ENCODE measurements at places on chromosomes 5 and 9.
A peak's percentile ranks its signal among the peaks of the same experiment; 100 is the strongest.

GRCh38 chr5:172004824-172005237, 1.6 kb downstream of the FBXW11 start:
- DNase-seq = peak; percentile 46

- DNase-seq = no peak
Measured at GRCh38 chr5:172849606-172850453, 15.8 kb downstream of the ERGIC1 start.

DNA sequence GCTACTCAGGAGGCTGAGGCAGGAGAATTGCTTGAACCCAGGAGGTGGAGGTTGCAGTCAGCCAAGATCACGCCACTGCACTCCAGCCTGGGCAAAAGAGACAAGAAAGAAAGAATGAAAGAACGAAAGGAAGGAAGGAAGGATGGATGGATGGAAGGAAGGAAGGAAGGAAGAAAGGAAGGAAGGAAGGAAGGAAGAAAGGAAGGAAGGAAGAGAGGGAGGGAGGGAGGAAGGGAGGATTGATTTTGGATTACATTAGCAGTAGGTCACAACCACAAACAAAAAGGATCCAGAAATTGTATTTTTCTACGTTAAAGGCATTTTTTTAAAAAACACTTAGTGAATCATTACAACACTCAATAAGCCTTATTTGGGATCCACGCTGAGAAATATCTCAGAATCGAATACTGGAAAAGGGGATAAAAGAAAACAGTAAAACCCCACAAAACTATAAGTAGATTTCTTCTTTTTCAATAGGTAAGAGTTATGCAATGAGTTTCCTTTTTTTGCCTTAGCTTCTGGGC, 136.9 kb upstream of the FREM1 start:
- DNase-seq = no peak

DNA sequence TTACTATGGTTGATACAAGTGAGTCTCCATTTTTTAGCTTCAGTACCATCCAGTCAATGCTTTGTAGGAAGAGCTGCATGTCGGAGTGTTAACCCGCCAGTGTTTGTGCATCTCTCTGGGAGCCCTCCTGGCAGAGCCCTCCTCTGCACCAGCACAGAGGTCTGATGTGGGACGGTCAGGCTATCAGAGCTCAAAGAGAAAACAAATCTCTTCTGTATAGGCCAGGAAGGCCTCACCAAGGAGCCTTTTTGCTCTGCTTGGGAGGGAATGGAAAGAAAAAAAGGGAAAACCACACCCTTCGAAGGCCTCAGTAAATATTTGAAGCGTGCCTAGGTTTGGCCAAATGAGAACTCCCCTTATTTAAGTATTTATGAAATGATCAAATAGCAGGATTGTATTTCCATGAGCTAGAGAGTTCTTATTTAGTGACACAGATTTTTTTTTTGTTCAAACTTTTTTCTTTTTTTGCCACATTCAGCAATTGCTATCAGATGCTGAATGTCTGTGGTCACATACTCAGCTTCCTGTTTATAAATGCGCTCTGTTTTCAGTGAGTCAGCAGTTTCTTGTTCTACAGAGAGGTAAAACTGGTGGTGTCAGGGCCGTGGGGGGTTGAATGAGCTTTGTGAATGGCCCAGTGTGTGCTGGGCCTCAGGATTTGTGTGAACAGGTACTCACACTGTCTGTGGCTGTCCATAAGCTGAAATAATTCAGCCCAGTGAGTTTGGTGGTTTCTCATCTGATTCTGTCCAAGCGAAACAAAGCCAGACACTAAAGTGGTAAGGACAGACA, 226.6 kb downstream of the SNX18 start:
- DNase-seq = peak; percentile 80

DNA sequence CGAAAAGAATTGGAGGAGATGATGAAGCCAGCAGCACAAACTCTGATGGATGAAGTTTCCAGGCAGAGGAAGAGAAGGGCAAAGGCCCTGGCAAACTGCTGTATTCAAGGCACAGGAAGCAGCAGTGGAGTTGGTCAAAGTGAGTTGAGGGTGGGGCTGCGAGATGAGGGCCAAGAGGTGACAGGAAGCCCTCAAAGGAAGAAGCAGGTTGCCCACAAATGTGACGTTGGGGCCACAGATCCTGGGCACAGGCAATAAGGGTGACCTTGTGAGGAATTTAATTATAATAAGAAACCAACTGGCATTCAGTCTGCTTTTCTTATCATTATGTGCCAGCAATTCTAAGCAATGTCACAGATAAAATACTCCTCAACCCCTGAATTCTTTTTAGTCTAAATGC, 261.8 kb downstream of the CTNND2 start:
- peak; percentile 1 for DNase-seq
